Forelimb muscle (tissue), 1 donor: ENCODE measurements at places on chromosomes 3 and 15. TPM values are rescaled to one million over a fixed set of nuclear protein-coding genes. Genes with fewer than 3 reads are reported as not detected.

- DNase-seq = no peak
Observed at GRCh38 chr15:45186771-45187577, 792 bp downstream of the SHF start.

The EFHB gene
- polyA plus RNA-seq = 0.66 TPM

The DISP2 gene
- 1.4 TPM for polyA plus RNA-seq

The VGLL3 gene
- 25.9 TPM for polyA plus RNA-seq

DNA sequence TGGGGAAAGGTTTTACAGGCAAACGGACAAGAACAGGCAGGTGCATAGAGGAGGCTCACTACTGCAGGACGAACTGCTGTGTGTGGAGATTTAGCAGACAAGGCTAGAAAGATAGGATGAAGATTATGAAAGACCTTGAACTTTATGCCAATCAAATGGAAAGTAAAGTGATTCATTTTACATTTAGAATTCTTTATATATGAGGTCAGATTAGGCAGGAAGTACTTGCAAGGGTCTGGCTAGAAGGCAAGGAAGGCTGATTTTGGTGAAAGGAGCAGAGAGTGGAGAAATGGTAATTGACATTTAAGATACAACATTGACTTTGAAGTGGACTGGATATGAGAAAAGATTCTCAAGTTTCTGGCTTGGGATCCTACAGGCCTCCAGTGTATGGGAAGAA is 33.6 kb downstream of the PLSCR4 start:
- DNase-seq = no peak

DNA sequence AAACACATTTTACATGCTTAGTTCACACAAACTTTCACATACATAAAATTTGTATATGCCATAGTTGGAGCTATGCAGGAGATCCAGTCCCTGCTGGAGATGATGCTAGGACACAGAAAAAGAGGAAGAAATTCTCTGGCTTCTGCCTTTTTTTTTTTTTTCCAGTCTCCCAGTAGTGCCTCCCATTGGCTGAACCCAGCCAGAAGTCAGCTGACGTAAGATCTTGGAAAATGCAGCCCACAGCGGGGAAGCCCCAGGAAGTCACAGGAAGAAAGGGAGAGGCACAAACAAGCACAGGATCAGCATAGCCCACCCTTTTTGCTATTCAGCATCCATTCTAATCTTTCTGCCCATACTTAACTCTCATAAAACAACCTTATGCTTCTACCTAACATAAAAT is 38.5 kb downstream of the SCN11A start:
- no peak for DNase-seq

The ABCC5 gene
- polyA plus RNA-seq = 28.5 TPM

DNA sequence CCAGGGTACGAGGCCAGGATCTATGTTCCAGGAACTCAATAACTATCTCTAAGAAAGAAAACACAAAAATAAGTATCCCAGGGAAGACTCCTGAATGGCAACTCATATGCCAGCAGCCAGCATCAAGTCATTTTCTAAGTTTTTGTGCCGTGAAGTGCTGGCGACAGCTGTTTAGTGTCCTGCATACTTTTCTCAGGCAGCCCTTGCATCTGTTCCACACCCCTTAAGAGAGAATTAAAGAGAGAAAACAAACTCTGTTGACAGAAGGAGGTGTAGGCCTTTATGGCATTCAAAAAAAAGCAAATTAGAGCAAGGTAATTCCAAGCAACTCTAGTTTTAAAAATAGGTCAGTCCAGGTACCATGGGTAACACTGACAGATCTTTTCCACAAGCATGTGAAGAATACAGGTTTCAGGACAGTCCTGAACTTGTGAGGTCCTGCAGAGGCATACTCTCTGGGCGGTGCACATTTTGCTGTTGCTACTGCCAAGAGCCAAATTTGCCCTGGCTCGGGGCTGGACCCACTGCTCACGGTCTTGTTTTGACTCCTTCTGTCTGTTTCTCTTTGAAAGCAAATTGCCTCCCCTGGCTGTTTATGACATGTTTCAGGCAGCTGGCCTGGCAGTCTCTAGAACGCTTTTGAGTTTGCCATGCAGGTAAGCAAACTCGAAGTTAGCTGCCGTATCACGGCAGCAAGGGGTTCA is 252.1 kb upstream of the ADAMTS9 start:
- no peak for DNase-seq

- DNase-seq = no peak
Observed at GRCh38 chr3:141371882-141372281, 3.6 kb downstream of the ZBTB38 start.

The APEH gene
- 56.2 TPM for polyA plus RNA-seq
